ENCODE measurements at places on chromosomes 12 and 14.

GRCh38 chr12:537772-538171 lies 78.0 kb downstream of the B4GALNT3 start:
- no peak for DNase-seq

DNA sequence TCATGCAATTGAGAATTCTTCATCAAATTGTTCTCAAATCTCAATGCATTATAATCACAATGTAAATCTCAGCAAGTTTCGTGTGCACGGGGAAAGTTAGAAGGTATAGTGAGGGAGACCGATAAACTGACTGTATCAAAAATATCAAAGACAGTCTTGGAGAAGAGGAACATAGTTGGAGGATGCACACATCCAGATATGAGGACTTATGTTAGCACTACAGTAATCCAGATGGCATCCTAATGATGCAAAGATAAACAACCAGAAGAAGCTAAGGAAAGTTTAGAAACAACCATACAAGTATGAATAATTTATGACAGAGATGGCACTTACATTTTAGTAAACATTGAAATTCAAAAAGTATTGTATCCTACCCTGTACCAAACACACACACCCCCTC lies 760.1 kb downstream of the RPS29 start:
- DNase-seq, result peak; percentile 5

DNA sequence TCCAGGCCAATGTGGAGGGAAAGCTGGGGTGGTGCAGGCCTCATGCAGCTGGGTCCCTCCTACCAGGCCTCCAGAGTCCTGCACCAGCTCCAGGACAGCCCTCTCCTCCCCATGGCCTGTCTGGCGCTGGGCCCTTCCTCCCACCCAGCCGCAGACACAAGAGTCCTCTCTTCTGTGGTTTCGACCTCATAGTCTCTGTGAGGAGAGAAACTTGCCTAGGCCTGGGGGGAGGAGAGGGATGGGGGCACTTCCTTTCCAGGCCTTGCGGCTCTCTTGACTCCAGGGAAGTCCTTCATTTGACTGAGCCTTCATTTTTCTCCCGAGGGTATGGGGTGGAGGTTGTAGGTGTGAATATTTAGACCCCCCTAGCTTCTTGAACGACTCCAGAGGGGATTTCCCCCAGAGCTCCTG lies 2.3 kb downstream of the MMP14 start:
- peak; percentile 74 for DNase-seq

DNA sequence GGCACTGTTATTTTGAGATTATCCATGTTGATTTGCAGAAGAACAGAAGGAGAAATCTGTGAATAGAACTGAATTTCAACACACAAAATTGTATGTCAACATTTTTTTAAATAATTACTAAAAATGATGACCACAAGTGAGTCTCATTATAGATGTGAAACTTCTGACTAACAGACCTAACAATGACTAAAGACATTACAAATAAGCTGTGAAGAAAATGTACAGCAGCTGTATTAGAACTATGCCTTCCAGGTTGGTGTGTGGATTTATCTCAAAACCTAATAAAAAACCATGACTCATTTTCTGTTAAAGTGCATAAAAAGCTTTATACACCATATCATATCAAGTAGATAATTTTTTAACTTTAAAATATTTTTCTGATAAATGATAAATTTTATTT lies 22.5 kb upstream of the FOXG1 start:
- DNase-seq, result no peak

GRCh38 chr12:52646613-52647012 lies 5.4 kb downstream of the KRT2 start:
- DNase-seq, result no peak

- no peak for DNase-seq
These were observed 58.3 kb upstream of the PTPRB start for GRCh38 chr12:70695361-70696023.

DNA sequence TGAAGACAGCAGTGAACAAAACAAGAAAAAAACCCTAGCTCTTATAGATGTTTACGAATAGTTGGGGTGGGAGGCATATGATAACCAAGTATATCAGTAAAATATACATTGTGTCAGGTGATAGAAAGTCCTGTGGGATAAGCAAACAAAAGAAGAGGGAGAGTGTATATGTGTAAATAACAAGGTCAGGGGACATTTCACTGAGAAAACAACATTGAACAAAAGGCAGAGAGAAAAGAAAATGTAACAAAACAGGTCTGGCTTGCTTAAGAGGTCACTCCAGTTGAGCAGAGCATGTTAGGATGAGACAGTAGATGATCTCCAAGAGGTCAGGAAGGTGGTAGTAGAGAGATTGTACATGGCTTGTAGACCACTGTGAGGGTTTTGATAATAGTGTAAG lies 304.1 kb downstream of the ACSS3 start:
- no peak for DNase-seq

- DNase-seq, result peak; percentile 10
These were observed 107.9 kb upstream of the GZMB start for GRCh38 chr14:24741871-24742270.

GRCh38 chr12:57475271-57476161 lies 4.2 kb downstream of the ARHGAP9 start:
- DNase-seq, result peak; percentile 39

- DNase-seq, result no peak
These were observed 76.1 kb downstream of the SLC25A47 start for GRCh38 chr14:100399052-100399849.

DNA sequence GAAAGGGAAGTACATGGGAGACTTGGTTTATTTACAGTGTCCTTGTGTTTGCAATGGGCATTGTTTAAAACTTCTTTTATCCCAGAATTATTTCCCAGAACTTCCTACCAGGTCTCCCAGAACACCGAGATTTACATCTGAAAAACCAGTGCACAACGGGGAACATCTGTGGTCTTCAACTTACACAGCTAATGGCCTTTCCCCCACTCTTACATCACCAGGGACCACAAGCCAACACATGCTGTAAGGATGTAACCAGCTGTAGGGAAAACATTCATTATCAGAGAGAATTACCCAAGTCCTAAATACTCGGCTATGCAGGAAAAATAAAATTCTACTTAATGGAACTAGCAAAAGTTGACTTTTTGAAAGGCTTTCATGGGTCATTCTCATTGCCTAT lies 267.6 kb downstream of the DUSP6 start:
- peak; percentile 89 for DNase-seq

GRCh38 chr14:75295061-75295461 lies 16.4 kb downstream of the FOS start:
- peak; percentile 85 for DNase-seq

DNA sequence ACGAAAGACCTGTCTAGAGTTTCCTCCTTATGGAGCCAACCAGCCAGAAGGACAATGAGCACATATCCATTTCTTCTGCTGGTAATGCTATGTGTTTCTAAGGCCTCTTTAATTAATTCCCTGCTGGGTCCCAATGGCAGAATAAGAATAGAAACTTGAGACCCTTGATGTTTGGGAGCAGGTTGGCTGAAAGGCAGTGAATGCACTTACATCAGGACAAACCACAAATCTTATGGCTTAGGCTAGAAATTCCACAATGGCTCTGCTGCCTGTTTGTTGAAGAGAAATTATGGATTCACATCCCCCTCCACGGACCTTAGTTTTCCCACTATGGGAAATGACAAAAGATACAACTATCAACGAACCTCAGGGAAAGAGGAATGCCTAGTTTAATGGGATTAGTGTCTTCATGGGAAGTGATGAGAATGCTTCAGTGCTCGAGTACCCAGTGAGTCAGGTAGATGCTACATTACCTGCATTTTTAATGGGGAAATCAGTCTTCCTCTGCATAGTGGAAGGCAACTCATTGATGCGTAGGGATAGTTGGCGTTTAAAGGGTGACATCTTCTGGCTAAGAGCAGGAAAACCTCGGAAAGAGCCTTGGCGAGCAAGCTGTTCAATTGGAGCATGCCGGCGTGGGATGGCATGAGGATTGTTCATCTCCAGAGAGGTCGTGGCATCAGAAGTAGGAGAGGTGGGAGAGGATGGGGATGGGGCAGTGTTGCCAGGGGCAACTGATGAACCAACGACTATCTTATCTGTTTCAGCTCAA lies 46.5 kb downstream of the PAPLN start:
- peak; percentile 34 for DNase-seq

DNA sequence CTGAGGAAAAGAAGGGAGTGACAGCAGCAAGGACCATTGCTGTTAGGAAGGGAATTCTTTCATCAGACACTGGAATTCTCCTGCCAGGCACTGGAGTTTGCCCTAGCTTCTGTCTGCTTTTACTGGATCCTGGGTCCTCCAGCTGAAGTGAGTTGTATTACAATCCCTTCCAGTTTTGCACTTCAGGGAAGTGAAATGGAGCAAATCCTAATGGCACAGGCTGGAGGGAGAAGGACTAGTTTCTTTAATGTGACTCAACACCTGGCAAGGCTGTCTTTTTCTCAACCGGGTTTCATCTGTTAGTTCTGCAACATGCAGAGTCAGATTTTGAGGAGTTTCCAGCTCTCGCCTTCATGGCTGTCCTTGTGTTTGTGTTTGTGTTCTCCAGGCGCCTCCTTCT lies 45.8 kb downstream of the ETV6 start:
- no peak for DNase-seq

GRCh38 chr12:103561174-103561573 lies 25.9 kb upstream of the STAB2 start:
- DNase-seq, result no peak

DNA sequence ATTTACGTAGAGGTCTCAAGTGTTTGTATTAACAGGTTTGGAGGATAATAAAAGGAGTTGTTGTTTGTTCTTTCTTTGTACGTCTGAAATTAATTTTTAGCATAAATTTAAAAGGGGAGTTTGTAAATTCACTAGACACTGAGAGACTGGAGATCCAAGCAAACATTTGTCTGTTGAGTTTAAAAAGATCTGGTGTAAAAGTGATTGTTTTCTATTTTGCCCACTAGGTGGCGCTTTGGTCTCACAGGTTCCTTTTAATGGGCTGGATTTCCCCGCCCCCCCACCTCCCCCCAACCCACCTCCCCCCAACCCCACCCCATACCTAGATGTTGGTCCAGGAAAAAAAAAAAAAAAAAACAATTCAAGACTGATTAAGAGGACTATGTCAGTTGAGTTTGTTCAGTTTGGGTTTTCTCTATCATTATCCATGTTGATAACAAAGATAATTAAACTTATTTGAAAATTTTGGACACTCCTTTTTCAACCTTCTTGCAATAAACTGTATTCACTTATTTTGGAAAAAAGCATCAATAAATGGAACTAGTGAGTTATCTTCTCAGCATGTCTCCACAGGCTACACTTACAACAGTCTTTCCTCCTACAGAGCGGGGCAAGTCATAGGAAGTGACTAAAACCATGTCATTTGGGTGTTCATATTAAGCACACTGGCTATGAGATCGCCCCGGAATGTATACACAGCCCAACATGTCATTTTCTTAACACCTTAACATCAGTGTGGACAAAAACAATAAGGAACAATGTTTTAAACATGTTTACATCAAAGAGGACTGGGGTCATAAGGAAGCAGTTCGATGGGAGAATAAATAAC lies 841.1 kb downstream of the NRXN3 start:
- peak; percentile 52 for DNase-seq

GRCh38 chr12:39618701-39619100 lies 902 bp downstream of the ABCD2 start:
- DNase-seq, result no peak

- DNase-seq, result no peak
These were observed 1.4 kb downstream of the EGLN3 start for GRCh38 chr14:33949411-33949893.

GRCh38 chr14:69901113-69901951 lies 22.1 kb downstream of the SMOC1 start:
- no peak for DNase-seq

DNA sequence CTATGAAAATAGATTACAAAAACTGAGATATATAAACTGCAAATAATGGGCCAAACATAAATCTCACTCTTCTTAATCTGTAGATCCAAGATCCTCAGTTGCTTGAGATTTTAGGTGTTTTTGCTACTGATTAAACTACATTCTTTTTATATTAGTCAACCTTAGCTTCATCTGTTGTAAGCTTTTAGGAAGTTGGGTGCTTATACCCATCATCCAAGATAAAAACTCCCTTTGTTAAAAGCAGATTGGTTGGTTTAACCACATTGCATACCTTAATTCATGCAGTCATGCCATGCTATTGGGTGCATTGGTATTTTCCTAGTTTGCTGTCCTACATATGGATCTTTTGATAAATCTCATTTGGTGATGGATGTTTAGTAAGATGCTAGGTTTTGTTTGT lies 46.2 kb upstream of the DIP2B start:
- peak; percentile 12 for DNase-seq

GRCh38 chr12:28574746-28575592 lies 384.7 kb downstream of the CCDC91 start:
- no peak for DNase-seq

- DNase-seq, result no peak
These were observed 23.5 kb upstream of the SELPLG start for GRCh38 chr12:108657130-108657745.

- no peak for DNase-seq
These were observed 206.8 kb downstream of the NUAK1 start for GRCh38 chr12:105931762-105932570.

GRCh38 chr12:49048953-49049352 lies 11.6 kb downstream of the KMT2D start:
- no peak for DNase-seq

DNA sequence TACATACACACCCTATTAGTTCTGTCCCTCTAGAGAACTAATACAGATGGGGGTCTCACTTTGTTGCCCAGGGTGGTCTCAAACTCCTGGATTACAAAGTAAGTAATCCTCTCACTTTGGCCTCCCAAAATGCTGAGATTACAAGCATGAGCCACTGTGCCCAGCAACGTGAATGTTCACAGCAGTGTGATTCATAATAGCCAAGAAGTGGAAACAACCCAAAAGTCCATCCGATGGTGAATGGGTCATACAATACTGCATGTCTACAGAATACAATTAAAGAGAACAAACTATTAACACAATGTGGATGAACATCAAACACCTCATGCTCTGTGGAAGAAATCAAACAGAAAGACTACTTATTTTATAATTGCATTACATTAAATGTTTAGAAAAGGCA lies 57.3 kb upstream of the SYNE2 start:
- DNase-seq, result no peak

DNA sequence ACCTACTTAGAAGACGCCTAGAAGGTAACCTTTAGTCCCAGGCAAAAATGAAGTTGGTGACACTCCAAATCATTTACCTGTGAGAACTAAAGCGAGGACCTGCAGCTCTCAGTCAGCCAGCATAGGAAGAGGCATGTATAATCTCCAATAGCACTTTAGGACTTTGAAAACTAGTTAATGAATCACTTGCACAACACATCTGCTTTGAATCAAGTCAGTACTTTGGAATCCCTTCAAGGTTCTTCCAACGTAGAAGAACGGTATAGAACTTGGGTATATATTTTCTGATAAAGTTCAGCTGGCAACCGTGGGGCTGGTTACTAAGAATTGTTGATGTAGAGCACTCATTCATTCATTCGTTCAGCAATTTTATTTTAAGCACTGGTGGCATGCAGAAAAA lies 251.9 kb downstream of the TMEM132D start:
- DNase-seq, result no peak

- peak; percentile 97 for DNase-seq
These were observed 13.7 kb downstream of the COA8 start for GRCh38 chr14:103576371-103577024.

- no peak for DNase-seq
These were observed 408.1 kb upstream of the TMTC1 start for GRCh38 chr12:30191696-30192455.

GRCh38 chr14:69351385-69351784 lies 46.7 kb downstream of the ERH start:
- DNase-seq, result no peak

All from fibroblast of villous mesenchyme (primary cell).